Spleen (tissue), 13 donors: ENCODE measurements at places on chromosomes 5 and 9.

GRCh38 chr9:1473956-1474634 is 423.9 kb downstream of the DMRT2 start:
- no peak for DNase-seq

GRCh38 chr5:60522292-60522905 is 177.6 kb downstream of the DEPDC1B start:
- no peak for DNase-seq

GRCh38 chr9:137761793-137762192 is 115.8 kb upstream of the CACNA1B start:
- DNase-seq: peak; percentile 84

GRCh38 chr5:138967791-138968448 is 92.8 kb upstream of the LRRTM2 start:
- peak; percentile 47 for DNase-seq

GRCh38 chr5:93572608-93573353 is 8.2 kb downstream of the NR2F1-AS1 start:
- no peak for DNase-seq

GRCh38 chr9:18466101-18466500 is 7.9 kb upstream of the ADAMTSL1 start:
- no peak for DNase-seq

- DNase-seq: no peak
Measured at GRCh38 chr9:2874001-2874750, 30.3 kb upstream of the PUM3 start.
